ENCODE measurements at places on chromosomes 16 and 17.

GRCh38 chr16:23899869-23900268 lies 64.1 kb downstream of the PRKCB start:
- DNase-seq, result no peak

DNA sequence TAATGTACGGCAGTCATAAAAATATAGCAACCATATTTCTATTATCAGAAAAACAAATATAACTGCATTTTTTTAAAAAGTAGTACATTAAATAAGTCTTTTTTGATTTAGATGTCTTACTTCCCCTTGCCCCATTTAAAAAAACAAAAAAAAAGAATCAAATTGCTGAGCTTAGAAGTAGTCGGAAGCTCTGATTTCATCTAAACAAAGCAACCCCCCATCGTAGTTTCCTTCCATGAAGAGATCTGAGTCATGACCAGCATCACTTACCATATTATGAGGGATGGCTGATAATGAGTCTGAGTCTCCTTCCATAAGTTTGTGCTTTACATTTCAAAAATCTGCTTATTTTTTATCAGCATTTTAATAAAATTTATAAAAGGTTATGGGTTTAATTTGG lies 86.2 kb downstream of the ITFG1 start:
- DNase-seq, result no peak

DNA sequence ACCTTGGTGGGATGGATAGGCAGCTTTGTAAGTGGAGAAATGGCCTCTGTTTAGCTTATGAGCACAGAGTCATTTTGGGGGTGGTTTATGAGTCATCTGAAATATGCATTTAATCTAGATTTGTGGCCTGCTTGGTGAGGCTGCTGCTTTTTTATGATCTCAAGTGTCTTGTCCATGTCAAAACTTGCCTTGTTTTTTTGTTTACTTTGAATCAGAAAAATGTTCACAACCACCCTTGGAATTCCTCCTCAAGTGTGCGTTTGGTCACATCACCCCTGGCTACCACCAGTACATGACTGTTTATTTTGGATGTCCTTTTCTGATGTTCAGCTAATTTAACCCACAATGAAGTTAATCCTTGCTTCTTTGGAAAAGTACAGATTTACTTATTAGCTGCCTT lies 64.6 kb downstream of the FTO start:
- no peak for DNase-seq

GRCh38 chr16:87107201-87107600 lies 210.0 kb downstream of the C16orf95 start:
- no peak for DNase-seq

DNA sequence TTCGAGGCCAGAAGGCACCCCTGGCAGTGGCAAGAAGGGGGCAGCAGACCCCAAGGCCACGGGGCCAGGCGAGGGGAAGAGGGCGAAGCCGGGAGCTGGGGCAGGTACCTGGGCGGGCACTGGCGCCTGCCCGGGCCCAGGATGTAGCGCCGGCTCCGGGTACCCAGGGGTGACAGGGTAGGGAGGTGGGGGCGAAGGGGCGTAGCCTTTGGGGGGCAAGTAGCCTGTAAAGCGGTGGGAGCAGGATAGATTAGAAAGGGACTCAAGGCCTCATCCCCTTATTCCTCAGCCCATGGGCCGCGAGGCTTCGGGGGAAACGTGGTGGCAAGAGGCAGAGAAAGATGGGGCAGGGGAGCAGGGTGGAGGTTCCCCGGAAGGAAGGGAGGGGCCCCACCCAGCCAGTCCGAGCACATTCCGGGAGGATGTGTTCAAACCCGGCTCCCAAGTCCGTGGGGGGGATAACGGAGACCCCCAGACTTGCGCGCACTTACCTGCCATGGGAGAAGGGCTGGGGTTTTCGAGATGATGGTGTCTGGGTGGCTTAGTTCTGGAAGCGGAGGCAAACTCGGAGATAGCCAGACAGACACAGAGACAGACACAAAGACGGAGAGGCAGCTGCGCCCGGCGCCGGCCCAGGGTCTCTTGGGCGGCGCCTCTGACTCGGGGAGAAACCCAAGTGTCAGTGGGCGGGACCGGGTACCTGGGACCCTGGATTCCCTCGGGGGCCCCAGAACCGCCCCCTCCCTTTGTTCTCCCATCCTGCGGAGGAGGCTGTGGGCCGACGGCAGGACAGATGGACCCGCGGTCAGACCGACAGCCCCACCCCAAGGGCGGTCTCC lies 493 bp downstream of the PLSCR3 start:
- no peak for DNase-seq

- DNase-seq, result no peak
Observed at GRCh38 chr16:87704754-87705353, 60.9 kb downstream of the KLHDC4 start.

GRCh38 chr17:7191571-7192270 lies 12.6 kb upstream of the ASGR1 start:
- no peak for DNase-seq

DNA sequence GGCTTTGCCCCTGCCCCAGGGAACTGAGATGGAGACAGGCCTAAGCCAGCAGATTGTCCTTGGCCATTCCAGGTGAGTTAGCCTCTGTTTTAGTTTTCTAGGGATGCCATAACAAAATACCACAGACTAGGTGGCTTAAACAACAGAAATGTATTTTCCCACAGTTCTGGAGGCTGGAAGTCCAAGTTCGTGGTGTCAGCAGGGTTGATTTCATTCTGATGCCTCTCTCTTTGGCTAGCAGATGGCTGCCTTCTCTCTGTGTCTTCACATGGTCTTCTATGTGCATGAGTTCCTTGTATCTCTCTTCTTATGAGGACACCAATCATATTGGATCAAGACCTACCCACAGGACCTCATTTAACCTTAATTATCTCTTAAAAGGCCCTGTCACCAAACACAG lies 12.8 kb downstream of the FAM20A start:
- DNase-seq, result no peak

- DNase-seq, result no peak
Observed at GRCh38 chr17:82043507-82043906, 6.0 kb upstream of the DCXR start.

DNA sequence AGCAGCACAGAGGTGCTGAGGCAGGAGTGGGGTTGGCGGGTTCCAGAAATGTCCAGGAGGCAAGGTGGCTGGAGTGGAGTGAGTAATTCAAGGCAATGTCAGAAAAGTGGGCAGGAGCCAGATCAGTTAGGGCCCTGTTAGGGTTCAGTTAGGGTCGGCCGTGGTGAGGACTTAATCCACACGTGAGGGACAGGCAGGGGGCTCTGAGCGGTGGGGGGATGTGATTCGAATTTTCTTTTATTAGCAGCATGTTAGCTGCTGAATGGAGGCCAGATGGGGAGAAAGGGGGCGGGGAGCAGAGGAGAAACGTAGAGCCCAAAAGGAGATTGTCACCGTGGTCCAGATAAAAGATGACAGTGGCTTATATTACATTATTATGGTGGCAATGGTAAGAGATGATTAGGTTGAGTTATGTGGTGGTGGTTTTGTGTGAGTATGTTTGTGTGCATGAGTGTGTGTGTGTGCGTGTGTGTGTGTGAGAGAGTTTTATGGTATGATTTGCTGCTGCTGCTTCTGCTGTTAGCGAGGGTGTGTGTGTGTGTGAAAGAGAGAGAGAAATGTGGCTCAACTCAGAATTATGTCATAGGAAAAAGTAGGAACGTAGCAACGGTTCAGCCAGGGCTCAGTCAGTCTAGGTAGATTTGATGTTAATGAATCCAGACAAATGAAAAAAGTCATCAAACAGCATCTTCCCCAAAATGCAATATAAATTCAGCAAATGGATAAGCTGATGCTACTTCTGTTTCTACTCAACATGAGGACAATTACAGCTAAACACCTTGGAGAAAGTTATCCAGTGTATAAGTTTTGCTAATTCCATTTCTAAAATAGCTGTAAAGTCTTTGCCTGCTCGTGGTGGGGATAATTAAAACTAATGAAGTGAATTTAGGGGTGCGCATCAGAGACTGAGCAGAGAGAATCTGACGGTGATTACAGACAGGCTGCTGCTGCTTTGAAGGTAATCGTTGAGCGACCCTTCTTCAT lies 390.6 kb downstream of the HAPSTR1 start:
- DNase-seq, result no peak

DNA sequence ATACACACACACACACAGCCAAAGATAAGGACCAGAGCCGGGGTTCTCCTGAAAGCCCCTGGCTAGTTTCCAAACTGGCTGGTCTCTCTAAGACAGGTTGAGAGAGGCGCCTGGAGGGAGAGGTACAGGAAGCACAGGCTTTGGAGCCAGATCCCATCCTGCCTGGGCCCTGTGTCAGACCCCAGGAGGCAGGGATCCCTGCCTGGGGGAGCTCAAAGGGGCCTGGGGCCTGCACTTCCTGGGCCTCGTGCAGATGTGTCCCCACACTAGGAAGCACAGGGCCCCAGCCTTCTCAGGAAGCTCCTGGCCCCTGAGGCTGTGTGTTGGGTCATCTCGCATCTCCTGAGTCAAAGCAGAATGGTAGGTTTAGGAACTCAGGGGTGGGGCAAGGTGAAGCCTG lies 16.0 kb downstream of the SLC5A10 start:
- DNase-seq, result no peak

GRCh38 chr16:85862476-85863383 lies 36.2 kb upstream of the IRF8 start:
- no peak for DNase-seq

- no peak for DNase-seq
Observed at GRCh38 chr17:59676716-59677115, 30.5 kb downstream of the PTRH2 start.

DNA sequence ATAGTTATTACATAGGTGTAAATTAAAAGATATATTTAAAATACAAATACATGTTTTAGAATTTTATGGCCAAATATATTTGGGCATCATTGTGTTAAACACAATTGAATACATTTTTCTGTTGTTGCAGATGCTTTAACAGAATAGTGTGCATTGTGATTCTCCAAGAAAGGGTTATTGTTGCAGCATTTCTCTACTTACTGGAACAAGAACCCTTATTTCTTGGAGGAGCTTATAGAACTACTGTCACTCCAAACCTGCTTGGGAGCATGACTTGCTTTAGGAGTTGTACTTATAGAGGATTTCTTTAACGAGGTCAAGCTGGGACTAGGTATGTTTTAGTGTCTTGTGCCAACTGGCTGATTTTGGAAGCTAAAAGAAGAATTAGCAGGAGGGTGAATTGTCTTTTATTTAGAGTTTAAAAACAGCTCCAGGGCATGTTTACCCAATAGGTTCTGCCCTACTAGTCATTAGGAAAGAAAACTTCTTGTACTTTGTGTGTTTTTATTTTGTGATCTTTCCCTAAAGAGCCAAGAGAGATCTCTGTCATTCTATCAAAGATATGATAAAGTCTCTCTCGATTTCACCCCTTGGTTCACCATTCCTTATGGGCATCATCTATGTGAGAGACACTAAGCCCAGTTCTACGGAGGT lies 279.8 kb upstream of the SALL1 start:
- no peak for DNase-seq

GRCh38 chr16:31674686-31675085 lies 147.0 kb downstream of the AHSP start:
- no peak for DNase-seq

- no peak for DNase-seq
Observed at GRCh38 chr17:4658478-4659305, 17.2 kb upstream of the ALOX15 start.

DNA sequence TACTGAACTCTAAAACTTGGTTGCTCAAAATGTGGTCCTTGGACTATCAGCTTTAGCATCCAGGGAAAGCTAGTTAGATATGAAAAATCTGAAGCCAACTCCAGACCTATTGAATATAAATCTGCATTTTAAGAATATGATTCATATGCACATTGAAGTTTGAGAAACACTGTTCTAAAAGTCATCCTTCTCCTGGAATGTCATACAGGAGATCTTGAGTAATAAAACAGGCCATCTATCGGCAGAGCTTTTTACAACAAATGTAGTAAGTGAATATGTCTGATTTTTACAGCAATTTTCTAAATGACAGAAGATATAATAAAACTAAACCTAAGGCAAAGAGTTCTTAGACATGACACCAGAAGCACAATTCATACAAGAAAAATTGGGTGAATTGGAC lies 140.4 kb downstream of the PMP22 start:
- DNase-seq, result no peak

DNA sequence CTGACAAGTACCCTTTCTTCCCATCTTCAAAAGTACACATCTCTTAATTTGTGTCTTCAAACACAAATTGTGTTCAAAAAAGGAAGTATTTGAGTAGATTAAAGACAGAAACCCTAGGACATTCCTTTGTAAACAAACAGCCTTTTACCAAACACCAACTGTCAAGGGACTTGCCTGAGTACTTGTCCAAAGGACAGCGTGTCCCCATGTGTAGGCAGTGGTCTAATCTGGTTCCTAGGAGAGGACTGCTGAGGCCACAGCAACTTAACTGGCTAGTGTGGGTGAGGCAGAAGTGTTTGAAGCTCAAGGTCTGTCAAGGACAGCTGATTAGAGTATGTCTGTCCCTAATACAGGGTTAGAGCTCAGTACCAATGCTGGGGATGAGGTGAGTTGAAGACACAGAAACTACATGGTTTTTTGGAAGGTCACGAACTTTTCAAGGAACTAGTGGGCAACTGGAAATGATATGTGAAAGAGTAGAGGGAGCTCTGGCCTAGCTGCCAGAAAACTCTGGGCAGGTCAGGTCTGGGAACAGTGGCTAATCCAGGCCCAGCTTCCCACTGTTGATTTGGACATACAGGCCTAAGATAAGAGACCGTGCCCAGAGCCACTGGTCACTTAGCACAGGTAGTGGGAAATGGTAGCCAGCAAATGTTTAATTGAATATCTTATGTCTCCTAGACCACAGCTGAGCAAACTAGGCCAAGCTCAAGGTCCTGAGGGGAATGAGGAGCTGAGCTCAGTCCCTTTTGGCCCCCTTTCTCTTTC lies 10.1 kb downstream of the HMOX2 start:
- DNase-seq, result no peak

DNA sequence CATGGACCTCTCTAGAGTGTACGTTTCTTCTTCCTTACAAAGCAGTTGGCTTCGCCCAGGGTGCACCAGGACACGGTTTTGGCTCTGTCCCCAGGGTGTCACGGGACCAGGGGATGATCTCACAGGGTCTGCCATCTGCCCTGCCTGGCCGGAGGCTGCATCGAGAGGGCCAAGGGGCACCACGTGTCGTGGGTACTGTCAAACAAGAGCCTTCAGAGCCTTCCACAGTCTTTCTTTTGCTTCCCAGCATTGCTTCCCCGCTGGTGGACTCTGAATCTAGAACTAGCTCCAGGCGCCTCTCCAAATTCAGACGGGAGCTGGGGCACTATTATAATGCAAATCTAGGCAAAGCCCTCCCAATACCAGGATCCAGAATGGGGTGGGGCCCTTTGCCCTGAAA lies 47.9 kb downstream of the MAPT start:
- DNase-seq, result no peak

DNA sequence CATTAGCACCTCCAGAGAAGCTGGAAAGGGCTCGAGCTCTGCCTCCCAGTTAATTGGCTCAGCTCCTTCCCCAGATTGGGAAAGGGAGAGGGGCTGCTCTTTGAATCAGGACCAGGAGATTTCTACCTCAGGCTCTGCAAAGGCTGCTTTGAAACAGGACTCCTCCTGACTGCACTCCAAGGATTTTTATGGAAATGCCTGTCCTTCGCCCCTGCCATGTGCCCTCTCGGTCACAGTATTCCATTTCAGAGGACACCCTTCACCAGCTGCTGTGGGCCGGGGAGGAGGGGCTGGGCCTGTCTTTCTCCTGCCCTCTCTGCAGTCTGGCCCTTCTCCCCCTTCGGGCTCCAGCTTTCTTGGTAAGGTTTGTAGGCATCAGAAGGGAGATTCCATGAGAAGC lies 13.6 kb downstream of the MRM1 start:
- no peak for DNase-seq

Data from GDM1 (cell line).